ENCODE measurements at places on chromosomes 16 and 17. TPM values are rescaled to one million over a fixed set of nuclear protein-coding genes. Genes with fewer than 3 reads are reported as not detected.
A peak's percentile ranks its signal among the peaks of the same experiment; 100 is the strongest.

DNA sequence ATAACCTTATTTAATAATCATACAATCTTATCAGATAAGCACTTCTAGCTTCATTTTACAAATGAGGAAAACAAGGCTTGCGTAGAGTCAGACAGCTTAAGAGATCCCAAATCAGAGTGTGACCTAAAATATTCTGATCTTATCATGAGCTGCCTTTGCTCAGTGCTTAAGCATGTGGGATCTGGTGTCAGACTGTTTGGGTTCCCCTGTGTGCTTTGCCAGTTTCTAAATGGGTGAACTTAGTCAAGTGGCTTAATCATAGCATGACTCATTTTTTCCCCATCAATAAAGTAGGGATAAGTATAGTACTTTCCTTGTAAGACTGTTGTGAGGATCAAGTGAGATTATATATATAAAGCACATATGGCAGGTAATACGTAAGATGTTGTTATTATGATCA is 612.6 kb upstream of the C16orf82 start:
- no peak for DNase-seq

DNA sequence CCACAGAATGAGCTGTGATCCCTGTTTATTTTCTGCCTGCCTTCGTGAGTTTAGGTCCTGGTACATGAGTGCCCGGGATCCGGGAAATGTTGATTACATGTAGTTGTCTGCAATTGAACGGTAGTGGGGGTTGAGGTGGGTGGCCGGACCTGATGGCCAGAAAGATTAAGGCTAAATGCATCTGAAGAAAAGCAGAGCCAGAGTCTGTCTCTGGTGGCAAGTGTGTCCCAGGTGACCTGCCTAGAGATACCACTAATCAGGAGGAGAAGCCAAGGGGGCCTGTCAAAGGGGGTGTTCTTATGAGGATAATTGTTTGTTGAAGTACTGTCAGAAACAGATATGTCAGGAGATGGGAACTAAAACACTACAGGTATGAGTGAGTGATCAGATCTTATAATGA is 154.0 kb upstream of the ASIC2 start:
- no peak for DNase-seq

- peak; percentile 96 for DNase-seq
Observed at GRCh38 chr17:78933959-78934568, 8.9 kb upstream of the TIMP2 start.

GRCh38 chr16:17403859-17404545 is 66.8 kb downstream of the XYLT1 start:
- no peak for DNase-seq

DNA sequence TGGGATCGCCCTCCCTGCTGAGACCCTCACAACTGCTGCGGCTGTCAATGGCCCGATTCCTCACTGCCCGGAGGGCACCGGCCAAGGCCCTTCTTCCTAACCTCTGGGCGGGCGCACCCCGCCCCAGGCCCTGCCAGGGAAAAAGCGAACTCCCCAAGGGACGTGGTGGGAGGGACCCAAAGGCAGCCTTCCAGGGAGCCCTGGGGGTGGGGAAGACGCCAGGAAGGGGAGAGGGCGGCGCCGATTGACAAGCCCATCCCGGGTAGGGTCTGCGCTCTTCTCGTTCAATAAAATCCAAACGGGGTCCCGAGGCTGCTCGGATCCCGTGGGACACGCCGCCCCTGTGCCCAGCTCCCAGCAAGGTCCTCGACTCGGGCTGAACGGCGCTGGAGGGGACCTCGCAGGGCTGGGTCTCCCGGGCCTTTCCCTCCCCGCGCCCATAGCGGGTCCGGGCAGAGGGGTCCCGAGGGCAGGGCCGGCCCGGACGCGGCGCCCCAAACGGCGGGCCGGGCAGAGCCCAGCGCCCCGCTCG is 416 bp downstream of the KIFC3 start:
- no peak for DNase-seq

- DNase-seq, result no peak
Observed at GRCh38 chr17:6045621-6046357, 24.4 kb upstream of the WSCD1 start.

Gene SOCS1
- 15.4 TPM for total RNA-seq

All from suprapubic skin (tissue), 4 donors.